ENCODE measurements at places on chromosomes 7 and 10.

DNA sequence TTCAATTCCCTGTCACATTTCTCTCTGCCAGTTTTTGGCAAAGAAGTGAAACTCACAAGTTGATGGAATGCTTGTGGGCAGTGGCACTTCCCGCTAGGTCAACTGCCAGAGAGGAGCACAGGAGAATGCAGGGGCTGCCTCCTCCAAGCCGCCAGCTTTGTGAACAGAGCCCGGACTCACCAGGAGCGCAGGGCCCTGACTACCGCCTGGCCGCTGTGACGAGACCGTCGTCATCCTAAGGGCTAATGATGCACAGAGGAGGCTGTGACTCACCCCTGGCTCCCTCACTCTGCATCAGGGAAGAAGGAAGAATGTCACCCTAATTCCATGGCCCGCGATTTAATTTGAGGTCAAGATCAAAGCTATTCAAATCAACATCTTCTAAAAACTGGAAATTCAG, 123.9 kb downstream of the TAX1BP1 start:
- no peak for DNase-seq

DNA sequence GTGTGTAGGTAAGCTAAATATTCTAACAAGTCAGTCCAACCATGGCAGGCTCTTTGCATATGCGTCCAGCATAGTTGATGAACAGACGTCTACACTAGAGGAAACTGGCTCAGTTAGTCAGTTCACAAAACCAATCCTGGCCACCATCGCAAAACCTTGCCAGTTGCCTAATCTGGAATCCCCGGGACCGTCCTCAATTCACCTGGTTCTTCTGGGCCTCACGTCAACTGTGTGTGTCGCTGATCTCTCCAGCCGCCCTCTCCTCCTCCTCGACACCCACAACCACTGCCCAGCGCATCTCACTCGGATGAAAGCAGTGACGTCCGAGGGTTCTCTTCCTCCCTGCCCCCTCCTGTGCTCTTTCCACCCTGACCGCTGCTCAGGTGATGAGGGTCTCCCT, 217.8 kb upstream of the SH2B2 start:
- DNase-seq: no peak

DNA sequence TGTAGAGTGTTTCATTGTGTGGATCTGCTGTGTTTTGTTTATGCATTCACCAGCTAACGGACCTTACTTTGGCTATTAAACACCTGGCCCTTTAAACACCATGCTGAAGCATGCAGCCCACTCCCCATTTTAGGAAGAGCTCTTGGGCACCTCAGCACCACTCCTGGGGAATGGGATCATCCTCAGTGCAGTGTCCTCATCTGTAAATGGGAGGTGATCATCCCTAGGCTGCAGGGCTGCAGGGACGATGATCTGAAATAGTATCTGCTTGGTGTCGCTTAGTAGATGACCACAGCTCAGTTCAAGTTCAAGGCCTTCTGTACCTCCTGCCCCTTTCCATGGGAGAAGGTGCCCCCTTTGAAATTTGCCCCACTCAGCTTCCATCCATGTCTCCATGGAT, 229.9 kb downstream of the TCF7L2 start:
- DNase-seq: no peak

DNA sequence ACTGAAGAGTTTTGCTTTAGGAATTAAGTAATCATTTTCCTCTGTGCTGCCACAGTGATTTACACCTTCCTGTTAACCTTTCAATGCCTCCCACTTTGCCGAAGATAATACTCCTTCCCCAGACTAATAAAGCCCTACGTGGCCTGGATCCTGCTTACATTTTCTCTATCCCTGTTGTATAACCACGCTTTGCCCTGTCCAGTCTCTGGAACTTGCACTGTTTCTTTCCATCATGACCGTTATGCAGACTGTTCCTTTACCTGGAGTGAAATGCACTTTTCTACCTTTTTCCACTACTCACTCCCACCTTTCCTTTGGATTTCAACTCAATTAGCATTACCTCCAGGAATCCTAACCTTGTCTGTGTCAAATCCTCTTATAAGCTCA, 154.4 kb downstream of the PRKG1 start:
- no peak for DNase-seq

GRCh38 chr10:122163174-122164022, 107.7 kb upstream of the BTBD16 start:
- no peak for DNase-seq

DNA sequence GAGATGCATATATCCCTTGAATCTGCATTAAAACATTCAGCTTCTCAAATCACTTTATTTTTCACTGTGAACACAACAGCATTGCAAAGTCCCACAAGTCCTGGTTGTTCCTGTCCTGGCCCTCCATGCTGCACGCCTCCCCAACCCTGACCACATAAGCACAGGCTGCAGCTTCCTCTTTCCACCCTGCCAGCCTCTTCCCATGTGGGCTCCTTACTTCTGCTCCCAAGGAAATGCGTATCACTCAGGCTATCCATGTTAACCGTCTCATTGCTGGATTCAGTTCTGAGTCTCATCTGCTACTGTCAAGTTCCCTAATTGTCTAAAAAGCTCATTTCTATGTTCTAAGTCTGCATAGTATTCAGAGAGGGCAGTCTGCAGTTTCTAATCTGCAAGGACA, 89.7 kb upstream of the ZPBP start:
- no peak for DNase-seq

All from transverse colon (tissue), 4 donors.